ENCODE measurements at places on chromosomes 11 and 22.

GRCh38 chr11:60995798-60996197, 24.3 kb downstream of the CD6 start:
- no peak for DNase-seq

DNA sequence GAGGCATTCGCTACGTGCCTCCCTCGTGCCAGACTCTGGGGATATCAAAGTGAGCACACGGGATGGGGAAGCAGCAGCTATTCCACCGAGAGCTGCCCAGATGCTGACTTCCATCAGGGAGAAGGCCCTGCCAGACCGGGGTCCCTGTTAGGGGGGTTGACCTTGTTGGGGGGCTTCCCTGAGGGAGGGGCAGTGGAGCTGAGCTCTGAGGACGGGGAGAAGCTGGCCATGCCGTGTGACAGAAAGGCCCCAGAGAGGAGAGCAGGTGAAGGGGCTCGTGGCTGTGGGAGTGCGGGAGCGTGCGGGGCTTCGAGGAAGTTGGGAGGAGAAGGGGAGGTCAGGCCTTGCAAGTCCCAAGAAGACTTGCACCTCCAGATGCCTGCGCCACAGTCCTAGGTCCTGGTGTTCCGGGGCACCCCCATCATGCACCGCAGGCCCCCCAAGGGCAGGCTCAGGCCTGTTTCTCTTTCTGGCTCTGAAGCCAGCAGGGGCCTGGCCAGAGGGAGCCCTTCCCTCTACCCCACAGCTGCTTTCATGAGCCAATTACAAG, 94.4 kb downstream of the ARHGAP8 start:
- no peak for DNase-seq

GRCh38 chr11:67519726-67520125, 3.5 kb downstream of the CABP2 start:
- no peak for DNase-seq

DNA sequence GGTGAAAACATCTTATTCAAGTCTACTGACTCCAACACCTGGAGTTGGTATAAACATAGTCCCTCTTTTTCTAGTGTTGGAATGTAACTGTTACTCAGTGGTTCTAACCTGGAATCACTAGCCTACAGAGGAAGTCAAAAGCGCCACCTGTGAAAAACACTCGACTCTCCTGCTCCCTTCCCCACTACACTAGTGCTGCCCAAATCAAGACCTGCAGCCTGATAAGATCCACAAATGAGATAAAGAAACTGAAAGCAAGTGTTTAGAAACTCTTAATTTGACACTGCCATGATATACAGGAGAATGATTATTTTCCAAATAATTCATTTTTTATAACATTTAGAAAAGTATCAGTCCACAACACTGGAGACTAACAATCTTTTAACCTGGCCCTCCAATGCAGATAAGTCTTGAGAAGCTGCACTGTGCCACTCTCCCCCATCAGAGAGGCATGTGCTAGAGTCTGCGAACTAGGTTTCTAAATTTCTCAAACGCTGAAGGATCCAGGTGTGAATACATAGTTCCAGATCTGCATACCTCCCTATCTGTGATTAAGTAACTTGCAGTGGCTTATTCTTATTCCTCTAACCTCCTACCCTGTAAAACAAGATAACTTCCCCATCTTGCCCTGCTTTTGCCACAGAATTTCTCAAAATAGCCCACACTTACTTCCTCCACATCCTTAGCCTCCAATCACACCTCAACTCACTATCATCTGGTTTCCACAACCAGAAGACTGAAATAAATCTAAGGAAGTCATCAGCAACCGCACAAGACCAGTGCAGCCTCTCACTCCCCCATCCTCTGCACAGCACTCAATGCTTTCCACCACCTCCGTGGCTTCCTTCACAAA, 88.1 kb downstream of the RRAS2 start:
- DNase-seq = no peak

DNA sequence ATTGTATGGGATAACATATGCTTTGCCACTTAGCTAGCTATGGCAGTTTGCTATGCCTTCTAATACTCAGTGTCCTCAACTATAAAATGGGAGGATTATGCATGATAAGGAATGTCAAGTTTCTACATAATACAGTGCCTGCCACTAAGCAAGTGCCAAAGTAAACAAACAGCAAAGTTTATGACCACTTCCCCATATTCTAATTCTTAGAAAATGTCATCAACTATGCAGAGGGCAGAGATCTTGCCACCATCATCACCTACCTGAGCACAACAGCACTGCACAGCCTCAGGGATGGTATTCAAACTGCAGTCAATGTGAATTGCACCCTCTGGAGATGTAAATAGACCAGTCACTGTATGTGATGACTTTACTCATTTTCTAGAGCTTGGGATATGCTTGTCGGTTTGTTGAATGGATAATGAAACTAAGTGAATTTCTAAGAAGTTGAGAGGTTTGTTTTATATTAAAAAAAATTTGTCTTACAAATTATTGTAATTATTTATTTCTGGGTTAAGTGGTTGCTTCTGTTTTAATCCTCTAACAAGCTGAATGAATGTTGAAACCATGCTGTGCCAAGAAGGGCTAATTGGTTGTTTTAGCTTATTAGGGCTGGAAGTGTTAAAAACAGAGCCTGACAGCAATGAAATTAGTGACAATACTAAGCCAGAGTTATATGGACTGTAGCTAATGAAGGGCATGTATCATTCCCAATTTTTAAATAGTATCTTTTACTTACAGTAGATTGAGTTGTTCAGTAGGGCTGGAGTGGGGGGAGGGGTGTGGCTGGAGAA, 398.4 kb downstream of the CNTN5 start:
- DNase-seq = no peak

DNA sequence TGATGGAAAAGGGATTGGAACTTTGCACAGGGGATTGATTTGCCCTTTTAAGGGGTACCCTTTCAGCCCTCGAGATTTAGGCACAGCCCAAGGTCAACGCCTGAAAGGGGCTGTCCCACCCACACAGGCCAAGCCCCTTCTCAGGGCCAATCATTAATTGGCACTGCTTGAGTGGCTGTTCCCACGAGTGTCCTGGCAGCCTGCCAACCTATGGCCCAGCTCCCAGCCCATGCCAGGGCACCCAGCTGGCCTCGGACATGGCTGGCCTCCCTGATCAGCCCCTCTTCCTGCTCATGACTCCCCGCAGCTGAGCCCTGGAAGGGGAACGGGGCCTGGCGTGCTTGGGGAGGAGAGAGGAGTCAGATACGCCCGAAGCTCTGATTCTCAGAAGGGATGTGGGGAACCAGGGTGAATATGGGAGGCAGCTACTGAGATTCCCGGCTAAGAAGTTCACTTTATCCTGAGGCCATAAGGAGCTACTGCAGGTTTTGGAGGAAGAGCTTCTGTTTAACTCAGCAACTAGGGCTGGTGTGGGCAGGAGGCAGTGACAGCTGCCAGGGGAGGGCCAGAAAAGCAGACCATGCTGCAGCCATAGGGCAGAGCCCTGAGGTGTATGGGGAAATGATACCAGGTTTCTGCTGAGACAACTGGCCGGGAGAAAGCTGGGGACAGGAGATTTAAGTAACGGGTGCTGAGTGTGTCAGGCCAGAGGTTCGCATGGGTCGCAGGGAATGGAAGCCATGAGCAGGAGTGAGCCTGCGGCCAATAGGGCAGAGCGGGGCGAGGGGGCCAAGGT, 30.0 kb downstream of the WNT7B start:
- DNase-seq = no peak

GRCh38 chr11:117417856-117418255, 90.2 kb downstream of the CEP164 start:
- no peak for DNase-seq

GRCh38 chr11:119585043-119585781, 143.8 kb downstream of the NECTIN1 start:
- no peak for DNase-seq

DNA sequence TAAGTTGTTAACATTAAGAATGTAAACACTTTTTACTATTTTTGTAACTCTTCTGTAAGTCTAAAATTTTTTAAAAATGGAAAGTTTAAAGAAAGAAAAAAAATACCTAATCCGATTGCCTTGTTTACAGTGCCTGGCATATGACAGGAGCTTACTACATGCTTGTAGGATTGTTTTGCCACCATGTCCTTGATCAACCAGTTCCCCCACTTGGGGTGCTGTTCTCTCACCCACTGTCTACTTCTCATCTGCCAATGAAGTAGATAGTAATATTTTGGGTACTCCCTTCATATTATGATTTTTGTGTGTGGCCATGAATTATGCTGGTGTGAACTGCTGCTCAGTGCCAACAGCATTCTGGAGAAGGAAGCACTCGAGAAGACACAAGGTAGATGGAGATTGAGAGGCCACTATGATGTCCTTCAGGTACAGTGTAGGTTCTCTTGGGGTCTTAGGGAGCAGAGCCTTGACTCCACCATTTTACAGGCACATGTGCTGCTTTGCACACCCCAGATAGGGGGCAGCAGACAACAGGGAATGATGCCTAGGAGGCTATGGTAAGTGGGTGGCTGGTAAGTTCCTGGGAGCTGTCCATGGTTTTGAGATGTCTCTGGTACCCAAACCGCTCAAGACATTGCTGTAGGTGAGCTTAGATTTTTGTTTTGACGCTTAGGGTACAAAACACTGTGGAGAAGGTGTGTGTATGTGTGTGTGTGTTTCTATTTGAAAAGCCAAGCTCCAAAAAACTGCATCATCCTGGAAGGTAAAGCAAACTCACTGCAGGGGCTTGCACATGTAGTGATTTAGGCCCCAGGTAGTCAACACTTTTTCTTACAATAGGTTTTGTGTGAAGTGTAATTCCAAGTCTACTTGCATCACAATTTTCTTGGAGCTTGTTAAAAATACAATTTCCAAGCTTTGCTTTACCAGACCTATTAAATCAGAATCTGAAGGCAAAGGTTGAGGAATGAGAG, 494.5 kb upstream of the LARGE1 start:
- no peak for DNase-seq

DNA sequence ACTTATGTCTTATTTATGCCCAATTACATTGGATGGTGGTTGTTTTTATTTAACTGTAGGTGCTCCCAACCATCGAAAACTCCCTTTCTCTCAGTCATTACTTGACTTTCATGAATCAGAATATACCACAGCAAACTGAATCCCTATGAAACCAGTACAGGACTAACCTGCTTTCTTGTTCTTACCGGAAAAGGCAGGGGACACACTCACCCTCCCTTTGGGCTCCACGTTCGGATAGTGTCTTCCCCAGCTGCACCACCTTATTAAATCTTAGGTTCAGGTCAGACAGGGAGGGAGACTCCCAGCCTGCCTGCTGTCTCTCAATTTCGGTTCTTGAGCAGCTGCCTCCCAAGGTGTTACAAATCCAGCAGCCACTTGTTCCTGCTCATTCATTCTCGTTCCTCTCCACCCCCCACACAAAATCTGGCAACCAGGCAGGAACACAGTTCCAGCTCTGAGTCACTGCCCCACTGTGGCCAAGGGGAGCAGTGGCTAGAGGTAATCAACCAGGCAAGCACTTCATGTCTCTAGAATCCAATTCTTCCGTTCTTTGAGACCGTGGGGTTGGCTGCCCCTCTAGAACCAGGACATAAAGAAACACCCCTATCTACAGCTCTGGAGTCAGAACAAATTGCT, 133.0 kb downstream of the PLEKHA7 start:
- peak; percentile 65 for DNase-seq

DNA sequence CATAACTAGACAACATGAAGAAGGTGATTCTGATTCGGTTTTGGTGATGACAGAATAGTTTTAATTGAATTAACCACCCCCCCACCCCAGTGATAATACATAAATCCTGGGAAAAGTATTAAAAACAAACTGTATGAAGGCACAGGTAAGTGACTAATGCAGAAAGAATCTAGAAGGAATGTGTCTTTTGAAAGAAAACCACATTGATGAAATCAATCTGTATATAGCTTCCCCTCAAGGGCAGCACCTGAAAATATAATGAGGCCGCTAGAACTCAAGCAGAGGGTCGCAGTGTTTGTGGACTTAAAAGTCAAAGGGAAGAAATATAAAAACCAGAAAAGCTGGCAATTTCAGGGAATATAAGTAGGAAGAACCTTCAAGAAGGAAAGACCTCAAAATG, 580.5 kb upstream of the CHORDC1 start:
- DNase-seq = no peak

- no peak for DNase-seq
Observed at GRCh38 chr22:36277482-36278291, 24.8 kb downstream of the APOL1 start.

- no peak for DNase-seq
Observed at GRCh38 chr11:72160319-72160718, 24.8 kb downstream of the FOLR3 start.

- DNase-seq = no peak
Observed at GRCh38 chr11:88813233-88813915, 252.4 kb downstream of the GRM5 start.

DNA sequence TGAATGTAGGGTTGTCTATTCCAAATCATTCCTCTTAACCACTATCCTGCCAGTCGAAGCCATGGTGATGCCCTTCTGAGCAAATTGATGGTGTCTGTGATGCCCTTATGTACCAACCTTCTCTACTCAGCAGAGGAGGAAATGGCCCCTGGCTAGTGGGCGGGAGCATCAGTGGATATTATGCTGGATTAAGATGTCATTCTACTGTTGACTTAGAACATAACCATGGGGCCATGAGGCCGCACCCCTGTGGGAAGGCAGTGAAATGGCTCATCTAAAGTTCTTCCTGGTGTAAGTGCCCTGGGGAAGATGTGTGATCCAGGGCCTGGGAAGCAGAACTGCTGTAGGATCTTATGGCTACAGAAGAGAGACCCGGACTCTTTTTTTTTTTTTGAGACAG, 20.7 kb upstream of the P2RY2 start:
- DNase-seq = no peak

DNA sequence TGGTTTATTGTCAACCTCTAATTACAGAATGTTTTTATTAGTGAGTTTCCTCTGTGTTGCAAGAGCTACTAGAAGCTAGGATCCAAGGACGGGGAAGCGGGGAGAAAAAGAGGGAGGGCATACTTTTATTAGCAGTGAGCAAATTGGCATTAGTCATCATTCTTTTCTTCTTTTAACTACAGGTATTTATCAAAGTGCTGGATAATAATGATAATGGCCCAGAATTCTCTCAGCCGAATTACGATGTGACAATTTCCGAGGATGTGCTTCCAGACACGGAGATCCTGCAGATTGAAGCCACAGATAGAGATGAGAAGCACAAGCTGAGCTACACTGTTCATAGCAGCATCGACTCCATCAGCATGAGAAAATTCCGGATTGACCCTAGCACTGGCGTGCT, 179.7 kb upstream of the MTNR1B start:
- DNase-seq = no peak

- DNase-seq = no peak
Observed at GRCh38 chr11:120517390-120517761, 5.8 kb downstream of the GRIK4 start.

DNA sequence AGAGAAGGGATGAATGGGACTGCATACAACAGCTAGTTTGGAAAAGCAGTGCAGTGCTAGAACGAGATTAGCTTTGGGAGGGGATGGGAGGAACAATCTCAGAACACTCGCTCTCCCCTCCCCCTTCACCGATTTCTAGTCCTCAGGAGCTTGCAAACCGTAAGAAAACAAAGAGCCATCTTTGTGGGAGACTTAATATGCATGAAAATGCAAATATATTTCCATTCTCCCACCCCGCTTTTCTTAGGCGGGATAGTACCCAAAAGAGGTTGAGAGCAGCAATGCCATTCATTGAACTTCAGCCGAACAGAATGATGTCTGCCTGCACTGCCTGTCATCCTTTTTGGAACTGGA, 1.1 kb downstream of the SPINDOC start:
- no peak for DNase-seq

All from Right ventricle myocardium inferior (tissue), 1 donor.